ENCODE measurements at places on chromosomes 4 and X.

DNA sequence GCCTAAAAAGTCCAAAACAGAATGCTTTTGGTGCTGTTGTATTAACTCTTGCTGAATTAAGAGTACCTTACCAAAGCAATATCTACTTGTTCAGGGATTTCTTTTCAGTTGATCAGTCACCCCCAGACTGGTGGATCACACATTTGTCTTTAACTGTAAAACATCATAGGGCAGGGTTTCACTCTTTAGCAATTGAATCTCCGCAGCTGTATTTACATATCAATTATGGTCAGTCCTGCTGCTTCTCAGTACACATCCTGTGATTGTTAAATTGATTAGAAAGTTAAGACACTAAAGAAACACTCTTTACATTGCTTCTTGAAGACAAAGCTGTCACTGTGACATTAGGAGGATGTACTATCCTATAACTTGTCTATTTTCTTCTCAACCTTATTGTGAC, 277.1 kb upstream of the ADGRL3 start:
- DNase-seq, result no peak

- no peak for DNase-seq
Observed at GRCh38 chr4:65971686-65972085, 301.4 kb upstream of the EPHA5 start.

DNA sequence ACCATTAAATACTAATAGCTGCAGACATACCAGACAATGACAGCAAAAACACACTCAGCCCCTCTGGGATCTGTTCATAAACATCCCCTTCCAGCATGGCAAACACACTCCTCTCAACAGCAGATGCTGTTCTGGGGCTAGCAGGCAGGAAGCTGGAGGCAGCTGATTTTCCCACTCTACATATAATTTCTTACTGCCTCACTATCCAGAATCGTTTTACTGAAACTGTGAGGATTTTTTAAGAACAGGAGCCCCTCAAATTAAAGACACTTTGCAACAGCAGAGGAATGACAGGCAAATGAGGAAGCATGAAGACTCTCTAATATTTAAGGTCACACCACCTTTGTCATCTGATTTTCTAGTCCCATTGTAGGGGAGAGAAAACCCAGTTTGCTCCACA, 2.2 kb downstream of the MAPK10 start:
- DNase-seq, result peak; percentile 17

DNA sequence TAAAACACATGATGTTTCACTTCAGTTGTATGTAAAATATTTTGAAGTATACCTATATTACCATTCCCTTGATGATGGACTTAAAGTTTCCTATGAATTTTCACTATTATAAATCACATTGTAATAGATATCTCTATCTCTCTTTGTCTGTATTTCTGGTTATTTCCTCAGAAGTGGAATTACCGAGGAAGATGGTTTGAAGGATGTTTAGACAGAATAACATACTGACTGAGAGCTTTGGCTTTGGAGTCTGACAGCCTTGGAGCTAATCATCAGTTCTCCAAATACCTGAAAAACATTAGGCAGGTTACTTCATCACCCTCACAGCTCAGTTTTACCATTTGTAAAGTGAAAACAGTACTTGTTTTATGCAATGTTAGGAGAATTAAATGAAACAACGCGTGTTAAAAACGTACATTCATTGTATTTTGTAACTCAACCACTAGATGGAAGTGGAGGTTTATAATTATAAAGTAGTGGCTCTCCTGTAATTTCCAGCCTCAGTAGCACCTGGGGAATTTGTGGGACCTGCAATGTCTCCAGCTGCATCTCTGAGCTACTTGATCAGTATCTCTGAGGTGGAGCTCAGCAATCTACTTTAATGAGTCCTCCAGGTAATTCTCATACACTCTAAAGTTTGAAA, 14.3 kb downstream of the JCHAIN start:
- DNase-seq, result peak; percentile 1

DNA sequence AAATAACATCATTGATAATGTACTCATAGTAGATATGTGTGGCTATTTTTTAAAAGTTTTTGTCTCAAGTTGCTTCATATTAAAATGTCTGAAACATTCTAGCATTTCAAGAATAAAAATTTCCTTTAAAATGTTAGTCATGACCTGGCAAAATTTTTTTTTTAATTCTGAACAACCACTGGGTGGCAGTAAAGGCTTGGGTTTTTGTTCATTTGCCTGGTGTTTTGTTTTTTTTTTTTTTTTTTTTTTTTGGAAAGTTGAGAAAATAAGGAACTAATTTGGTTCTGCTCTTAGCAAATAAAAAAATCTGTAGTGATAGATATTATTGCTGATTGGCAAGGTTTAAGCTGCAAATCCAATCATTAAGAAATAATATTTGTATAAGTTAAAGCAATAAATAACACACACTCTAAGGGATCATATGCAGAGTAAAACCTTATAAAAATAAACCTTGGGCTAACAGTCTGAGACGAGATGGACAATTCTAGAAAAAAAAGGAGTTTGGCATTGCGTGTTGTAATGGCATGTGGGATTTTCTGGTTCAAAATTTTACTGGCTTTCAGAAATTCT, 81.4 kb downstream of the CEP44 start:
- peak; percentile 11 for DNase-seq

GRCh38 chr4:6603128-6603527, 28.1 kb downstream of the MAN2B2 start:
- DNase-seq, result no peak

DNA sequence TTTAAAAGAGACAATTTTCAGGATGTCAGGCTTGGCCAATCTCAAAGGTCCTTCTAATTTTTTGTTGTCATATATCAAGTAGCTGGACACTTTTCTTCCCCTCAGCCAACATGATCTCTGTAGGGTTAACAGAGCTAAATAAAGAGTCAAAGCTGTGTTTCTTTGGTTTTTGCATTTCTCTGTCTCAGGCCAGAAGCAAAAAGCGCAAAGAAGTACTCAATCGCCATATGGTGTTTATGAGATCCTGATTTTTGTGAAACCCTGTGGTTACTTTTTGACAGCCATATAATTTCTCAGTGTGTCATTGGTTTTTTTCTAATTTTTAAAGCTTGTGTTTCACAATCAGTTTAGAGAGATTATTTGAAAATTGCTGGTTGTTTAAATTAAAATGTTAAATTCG, 111.9 kb downstream of the MAPK10 start:
- DNase-seq, result no peak

DNA sequence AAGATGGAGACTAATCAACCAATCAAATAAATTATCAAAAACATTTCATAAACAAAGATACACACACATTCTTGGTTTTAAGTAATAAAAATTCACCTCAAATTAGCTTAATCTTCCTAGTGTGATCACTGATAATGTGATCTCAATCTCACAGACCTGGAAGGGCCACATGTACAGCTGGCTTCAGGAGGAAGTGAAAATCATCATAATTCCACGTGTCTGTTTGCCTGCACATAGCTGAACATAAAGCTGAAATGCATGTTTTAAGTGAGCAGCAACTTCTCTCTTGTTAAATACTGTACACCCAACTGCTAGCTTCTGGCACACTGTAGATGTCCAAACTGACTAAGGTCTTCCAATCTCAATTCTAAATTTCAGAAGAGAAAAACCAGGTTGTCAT, 53.8 kb downstream of the ARHGAP6 start:
- no peak for DNase-seq

GRCh38 chrX:108453841-108454240, 14.2 kb downstream of the COL4A5 start:
- DNase-seq, result no peak

GRCh38 chrX:95762716-95763115, 921.9 kb upstream of the DIAPH2 start:
- DNase-seq, result no peak

- DNase-seq, result no peak
Observed at GRCh38 chr4:40563401-40563800, 66.3 kb downstream of the RBM47 start.

- DNase-seq, result no peak
Observed at GRCh38 chr4:15586066-15586465, 69.1 kb downstream of the FBXL5 start.

GRCh38 chr4:72320223-72320948, 248.6 kb downstream of the ADAMTS3 start:
- DNase-seq, result no peak

- DNase-seq, result no peak
Observed at GRCh38 chrX:19440713-19441112, 74.6 kb downstream of the MAP3K15 start.

- DNase-seq, result no peak
Observed at GRCh38 chr4:40269133-40269532, 66.0 kb upstream of the CHRNA9 start.

- DNase-seq, result no peak
Observed at GRCh38 chr4:8041172-8041571, 101.5 kb upstream of the AFAP1 start.

DNA sequence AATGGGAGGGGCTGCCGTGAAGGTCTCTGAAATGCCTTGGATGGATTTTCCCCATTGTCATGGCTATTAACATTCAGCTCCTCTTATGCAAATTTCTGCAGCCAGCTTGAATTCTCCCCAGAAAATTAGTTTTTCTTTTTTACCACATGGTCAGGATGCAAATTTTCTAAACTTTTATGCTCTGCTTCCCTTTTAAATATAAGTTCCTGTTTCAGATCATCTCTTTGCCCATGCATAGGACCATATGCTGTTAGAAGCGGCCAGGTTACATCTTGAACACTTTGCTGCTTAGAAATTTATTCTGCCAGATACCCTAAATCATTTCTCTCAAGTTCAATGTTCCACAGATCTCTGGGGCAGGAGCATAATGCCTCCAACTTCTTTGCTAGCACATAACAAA, 13.8 kb upstream of the CLDN34 start:
- DNase-seq, result no peak

- no peak for DNase-seq
Observed at GRCh38 chr4:20984576-20984836, 284.2 kb downstream of the PACRGL start.

GRCh38 chrX:39050427-39050826, 249.2 kb downstream of the MID1IP1 start:
- no peak for DNase-seq

GRCh38 chr4:46459308-46459707, 69.4 kb upstream of the GABRA2 start:
- no peak for DNase-seq

GRCh38 chr4:168696826-168697225, 200.0 kb downstream of the PALLD start:
- no peak for DNase-seq

DNA sequence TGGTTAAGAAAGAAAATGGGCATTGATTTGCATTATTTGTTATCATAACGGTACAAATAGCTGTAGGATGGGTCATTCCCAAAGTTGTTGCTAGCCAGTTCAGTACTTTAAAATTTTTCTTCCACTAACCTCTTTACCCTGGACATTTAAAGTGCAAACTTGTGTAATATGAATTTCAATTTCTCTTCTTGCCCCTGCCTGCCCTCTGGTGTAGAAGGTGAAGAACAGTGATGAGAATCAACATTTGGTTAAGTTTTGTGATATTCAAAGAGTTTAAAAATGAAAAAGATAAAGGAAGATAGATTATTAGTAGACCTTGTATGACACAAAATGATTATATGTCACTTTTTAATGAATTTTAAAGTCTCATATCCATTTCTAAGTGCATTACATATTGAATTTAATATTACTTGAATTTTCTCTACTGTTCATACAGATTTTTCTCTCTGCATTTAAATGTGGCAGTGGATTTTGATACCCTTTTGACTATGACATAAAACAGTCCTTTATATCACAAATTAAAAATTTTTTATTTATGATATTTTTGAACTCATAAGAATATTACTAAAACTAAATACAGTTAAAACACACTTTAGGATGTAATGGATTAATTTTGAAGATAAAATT, 337.7 kb downstream of the BMPR1B start:
- peak; percentile 1 for DNase-seq

DNA sequence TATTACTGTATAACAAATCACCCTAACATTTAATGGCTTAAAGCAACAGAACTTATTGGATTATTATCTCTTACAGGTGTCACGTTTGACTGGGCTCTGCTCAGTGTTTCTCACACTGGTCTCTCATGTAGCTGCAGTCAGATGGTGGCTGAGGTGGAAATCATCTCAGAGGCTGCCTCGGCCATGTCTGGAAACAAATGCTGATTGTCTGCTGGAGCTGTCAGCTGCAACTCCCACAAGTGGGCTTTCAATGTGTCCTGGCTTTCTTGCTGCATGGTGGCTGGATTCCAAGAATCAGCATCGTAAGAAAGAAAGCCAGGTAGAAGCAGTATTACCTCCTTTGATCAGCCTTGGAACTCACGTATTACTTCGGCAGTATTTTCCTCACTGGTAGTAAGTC, 277.6 kb downstream of the SPANXN1 start:
- DNase-seq, result no peak

DNA sequence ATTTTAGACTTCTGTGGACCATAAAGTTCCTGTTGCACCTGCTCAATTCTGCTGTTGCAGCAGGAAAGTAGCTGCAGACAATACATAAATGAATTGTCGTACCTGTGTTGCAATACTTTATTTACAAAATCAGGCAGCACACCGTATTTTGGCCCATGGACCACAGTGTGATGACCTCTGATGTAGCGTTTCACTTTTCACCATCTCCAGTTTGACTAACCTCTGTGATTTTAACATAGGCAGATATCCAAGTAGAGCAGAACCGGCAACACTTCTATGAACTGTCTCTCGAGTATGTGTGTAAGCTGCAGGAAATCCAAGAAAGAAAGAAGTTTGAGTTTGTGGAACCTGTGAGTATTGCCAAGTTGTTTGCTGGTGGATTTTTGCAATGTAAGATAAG, 132.7 kb downstream of the ARHGAP10 start:
- no peak for DNase-seq

DNA sequence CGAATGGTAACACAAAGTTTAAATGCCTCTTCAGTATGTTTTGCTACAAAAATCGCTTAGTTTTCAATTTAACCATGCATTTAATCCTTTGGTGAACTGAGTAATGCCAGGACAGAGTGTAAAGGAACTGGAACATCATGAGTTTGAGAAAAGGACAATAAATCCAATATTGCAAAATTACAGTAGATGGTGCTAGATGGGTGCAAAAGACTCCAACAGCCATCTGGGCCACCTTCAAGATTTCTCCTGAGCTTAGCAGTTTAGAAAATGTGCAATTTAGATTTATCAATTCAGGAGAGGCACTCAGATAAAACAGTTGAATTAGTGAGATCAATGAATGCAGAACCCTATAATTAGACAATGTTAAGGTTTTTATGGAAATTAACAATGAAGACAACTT, 33.2 kb upstream of the MID1IP1 start:
- DNase-seq, result no peak

- DNase-seq, result no peak
Observed at GRCh38 chr4:122749704-122750454, 17.4 kb downstream of the BBS12 start.

GRCh38 chr4:82352825-82353366, 20.9 kb downstream of the HNRNPD start:
- DNase-seq, result no peak

DNA sequence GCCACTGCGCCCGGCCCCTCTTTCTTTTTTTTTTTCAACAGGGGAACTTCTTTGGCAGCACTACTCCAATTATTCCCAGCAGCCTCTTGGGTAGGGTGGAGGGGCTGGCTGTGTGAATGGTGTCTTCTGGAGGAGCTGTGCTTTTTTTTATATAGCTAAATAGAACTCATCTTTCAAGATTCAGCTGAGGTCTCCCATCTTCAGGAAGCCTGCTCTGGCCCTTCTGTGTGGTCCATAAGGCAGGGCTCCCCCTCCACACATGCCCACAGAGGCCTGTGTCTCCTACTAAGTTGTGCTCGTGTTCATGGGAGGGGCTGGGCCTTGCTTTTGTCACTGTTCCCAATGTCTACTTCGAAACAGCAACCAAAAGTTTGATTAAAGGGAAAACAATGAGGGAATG, 116.8 kb downstream of the AFAP1 start:
- DNase-seq, result no peak

- no peak for DNase-seq
Observed at GRCh38 chr4:173526027-173526482, 4.0 kb downstream of the HAND2 start.

GRCh38 chrX:129116676-129117470, 406.4 kb downstream of the SMARCA1 start:
- no peak for DNase-seq

Data from NCI-H2029 (cell line).